ENCODE measurements at places on chromosomes 2 and 18.

DNA sequence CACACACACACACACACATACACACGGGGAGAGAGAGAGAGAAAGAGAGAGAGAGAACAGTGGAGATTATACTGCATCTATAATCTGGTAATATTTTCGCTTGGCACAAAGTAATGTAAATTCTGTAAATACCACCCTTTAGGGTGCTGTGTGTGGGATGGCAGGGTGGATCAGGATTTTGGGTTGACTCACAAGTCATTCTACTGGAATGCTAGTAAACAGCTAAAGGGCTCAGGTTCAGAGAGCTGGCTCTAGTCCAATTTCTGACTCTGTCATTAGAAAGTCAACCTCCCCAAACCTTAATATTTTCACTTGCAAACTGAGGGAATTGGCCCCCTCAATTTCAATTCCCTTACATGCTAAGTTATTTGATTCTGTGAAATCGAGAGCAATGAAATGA lies 308.3 kb downstream of the TSN start:
- no peak for DNase-seq

DNA sequence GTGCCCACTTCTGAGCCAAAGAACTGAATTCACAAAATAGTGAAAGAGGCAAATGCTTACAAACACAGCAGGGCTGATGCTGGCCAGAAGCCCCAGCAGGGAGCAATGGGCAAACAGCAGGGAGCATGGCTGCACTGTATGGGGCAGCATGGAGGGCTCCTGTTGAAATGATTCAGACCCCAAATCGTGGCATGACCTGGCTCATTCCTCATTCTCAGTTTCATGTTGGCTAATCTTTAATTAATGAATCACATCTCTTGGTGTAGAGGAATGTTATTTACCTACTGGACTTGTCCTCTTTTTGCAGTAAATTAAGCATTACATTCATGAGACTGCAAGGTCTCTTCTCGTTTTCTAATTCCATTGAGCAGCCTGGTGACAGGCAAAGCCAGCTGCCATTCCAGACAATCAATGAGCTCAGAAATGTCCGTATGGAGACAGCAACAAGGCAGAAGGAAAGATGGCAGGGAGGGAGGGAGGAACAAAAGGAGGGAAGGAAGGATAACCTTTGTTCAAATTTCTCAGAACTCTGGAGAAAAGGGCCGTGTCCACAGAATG lies 84.9 kb upstream of the ST8SIA3 start:
- no peak for DNase-seq

- no peak for DNase-seq
Measured at GRCh38 chr18:27400001-27400400, 214.9 kb upstream of the CHST9 start.

GRCh38 chr2:118989481-118989880 lies 47.5 kb downstream of the MARCO start:
- no peak for DNase-seq

DNA sequence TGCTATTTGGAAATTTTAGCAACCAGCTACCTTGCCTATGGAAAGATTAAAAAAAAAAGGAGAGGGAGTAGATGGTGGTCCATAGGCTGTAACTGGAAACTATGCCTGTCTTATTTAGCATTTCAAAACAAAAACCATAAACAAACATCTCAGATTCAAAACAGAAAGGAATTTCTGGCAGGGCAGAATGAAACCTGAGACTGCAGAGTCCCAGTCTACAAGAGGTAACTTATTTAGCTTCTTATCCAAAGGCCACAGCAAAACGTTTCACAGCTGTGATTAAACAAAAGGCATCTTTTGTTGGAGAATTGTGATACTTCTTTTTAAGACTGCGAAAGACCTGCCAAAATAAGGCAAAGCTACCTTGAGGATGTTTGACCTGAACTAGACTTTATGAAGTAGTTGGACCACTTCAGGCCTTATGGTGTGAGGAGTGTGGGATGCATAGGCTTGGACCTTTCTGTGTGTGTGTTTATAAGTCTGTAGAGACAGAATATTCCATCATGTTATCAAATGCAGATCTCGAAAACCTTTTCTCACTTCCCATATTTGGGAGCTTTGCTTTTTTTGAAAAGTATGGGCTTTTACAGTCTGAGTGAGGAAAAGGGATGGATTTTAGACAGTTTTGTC lies 11.0 kb downstream of the CRIM1 start:
- DNase-seq = no peak

DNA sequence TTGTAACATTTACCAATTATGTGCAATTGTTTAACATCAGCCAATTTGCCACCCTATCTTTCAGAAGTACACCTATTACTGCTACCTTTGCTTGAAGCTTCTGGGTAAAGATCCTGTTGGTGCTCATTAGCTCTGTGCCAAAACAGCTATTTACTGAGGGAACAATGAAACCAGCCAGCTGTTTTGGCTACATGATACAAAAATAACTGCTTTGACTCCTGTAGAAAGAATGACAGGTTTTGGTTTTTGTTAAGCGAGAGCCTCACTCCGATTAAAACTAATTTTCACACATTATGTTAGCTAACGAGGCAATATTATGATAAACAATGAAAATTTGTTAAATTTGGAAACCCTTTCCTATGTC lies 907.0 kb downstream of the EPHA4 start:
- no peak for DNase-seq

DNA sequence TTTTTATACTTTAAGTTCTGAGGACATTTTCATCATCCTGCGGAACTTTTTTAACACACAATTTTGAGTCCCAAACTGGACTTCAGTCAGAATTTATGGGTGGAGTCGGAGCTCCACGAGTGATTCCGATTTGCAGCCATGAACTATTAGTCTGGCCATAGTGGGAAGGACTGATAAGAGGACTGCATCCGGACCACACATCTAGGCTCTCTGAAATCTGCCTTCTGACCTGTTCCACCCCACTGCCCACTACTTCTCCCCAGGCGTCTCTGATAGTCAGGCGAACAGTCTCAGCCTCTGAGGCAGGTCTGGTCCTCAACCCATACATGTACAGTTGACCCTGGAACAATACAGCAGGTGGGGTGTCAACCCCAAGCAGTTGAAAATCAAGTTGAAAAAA lies 5.2 kb downstream of the MRPL35 start:
- no peak for DNase-seq

GRCh38 chr18:11289248-11289647 lies 139.9 kb upstream of the PIEZO2 start:
- no peak for DNase-seq

DNA sequence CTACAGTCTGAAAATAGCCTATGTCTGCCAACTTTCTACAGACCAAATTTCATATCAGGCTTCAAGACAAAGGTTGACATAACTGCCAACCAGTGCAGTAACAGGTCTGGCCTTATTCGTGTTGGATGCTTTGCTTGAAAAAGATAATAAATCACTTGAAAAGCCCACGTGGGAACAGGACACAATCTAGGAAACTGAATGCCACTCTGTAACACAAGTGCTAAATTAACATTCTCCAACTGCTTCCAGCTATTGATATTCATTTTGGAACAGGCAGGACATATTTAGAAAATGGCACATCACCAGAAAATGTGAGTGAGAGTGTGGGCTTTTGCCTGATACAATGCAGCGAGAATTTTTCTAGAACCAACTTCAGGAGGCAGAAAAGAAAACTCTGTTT lies 165.9 kb upstream of the CCDC150 start:
- DNase-seq = no peak

DNA sequence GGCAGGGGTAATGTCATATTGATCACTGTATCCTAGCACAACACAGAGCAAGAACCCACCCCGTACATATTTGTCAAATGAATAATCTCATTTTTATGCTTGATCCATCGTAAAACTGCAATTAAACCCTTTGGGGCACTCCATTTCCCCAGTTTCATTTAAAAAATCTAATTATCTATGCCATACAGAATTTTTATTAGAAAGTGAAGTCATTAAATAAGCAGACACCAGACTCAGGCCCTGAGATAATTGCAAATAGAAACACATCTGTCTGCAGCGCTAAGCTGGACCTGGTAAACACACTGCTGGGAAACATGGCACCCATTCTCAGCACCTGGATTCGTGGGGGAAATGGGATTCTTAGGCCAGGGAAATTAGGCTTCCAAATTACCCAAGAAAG lies 5.1 kb downstream of the CYRIA start:
- no peak for DNase-seq

DNA sequence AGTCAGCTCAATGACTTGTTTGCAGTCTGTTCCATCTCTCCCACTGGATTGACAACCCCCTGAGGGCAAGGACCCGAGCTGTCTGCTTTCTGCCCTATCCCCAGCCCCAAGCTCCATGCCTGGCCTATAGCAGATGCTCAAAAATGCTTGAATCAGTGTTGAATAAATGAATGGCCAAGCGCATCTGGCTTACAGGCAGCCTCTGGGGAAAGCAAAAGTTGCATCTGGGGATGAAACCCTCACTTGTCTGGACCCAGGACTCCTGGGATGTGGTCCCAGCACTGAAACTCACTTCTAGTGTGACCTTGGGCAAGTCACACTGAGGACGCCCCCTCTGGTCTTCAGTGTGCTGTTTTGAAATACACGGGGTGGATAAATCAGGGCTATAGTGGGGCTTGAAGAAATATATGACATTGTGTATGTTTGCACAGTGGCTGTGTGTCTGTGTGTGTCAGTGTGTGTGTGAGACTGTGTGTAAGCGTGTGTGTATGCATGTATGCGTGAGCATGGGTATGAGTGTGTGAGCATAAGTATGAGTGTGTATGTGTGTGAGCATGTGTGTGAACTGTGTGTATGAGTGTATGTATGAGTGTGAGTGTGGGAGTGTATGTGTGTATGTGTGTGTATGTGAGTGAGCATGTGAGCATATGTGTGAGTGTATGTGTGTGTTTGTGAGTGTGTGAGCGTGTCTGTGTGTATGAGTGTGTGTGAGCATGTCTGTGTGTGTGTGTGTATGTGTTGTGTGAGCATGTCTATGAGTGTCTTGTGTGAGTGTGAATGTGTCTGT lies 27.8 kb upstream of the TNS1 start:
- DNase-seq = no peak

GRCh38 chr18:59155153-59155552 lies 15.5 kb downstream of the SEC11C start:
- DNase-seq = no peak

DNA sequence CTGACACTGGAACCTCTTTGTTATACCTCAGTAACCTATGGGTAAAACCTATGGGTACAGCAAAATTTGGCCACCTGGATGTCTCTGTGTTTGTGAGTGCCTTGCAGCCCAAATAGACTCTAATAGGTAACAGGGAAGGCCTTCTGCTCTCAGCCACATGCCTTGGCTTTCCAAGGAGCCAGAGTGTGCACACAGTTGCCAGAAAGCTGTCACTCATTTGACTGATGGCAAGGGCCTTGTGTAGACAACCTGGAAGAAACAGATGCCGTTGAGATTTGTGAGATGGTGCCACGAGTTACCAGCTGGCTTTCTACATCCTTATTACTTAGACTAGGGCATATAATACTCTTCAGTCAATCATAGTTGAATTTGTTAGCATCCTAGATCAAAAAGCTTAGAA lies 90.1 kb upstream of the RAB12 start:
- DNase-seq = no peak

DNA sequence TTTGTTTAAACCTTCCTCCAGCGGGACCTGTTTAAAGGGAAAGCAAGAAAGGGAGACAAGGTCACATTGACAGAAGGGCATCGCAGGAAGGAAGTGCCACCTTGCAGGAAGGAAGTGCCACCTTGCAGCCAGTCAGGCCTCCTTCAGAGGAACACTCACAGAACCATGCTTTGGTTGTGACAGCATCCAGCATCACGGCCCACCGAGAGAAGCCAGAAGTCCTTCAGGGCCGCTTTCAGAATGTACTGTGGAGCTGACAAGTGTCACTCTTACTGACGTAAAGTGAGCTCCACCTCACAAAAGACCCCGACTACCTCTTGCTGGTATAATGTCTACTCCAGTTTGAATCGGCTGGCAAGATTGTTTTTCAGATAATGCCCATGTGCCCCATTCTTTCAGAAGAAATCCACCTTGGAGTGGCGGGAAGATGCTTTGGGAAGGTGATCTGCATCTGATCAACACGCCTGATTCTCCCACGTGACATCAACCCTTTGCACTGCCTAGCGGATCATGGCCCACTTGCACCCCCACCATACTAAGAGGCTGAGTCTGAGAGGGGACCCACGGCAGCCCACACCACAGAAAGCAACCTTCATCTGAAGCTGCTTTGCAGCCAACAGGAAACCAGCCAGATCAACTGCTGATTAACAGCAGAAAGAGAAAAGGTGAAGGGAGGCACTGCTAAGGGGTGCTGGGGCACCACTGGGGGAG lies 99.8 kb downstream of the UXS1 start:
- no peak for DNase-seq

- DNase-seq = no peak
Measured at GRCh38 chr18:35024965-35025364, 16.2 kb upstream of the MAPRE2 start.

- DNase-seq = no peak
Measured at GRCh38 chr18:54967786-54968185, 8.5 kb upstream of the CCDC68 start.

GRCh38 chr2:65639156-65639864 lies 206.9 kb upstream of the SPRED2 start:
- DNase-seq = no peak

DNA sequence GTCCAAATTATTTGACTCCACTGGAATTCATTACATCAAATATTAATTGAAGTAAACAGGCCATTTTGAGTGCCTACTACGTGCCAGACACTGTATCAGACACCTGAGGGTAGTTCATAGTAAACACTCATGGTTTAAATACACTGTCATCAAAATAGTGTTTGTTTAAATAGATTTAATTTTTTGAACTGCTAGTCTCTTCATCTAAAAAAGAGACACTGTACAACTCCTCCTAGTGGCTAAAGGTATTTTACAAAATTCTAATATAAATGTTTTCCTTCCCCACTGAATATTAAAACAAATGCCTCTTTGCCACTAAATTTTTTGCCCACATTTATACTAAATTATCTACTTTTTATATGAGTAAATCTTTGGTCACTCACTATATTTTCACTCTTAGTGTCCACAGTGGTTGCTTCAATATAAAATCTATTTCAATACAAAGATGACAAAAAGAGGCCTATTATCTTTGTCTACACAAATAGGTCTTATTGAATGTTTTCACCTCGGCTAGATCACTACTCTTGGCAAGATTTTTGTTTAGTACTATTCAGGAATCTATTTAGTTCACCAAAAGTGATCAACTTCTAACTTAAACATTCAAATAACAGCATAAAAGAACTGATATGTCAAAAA lies 122.1 kb downstream of the TMEM247 start:
- DNase-seq = no peak

- DNase-seq = no peak
Measured at GRCh38 chr2:85485815-85486214, 53.2 kb upstream of the MAT2A start.

DNA sequence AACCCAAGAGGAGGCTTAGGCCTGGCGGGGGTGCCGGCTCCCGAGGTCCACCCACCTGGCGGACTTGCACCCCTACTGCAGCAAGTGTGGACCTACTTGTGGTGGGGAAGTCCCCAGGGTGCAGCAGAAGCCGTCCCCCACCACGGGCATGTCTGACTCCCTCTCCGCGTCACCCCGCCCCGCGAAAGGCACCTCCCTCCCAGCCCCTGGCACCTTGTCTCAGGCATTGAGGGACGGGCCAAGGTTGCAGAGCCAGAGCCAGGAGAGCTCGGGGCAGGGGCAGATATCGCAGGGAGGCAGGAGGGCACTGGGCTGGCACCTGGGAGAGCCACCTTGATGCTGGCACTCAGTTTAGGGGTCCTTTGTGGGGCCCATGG lies 19.0 kb downstream of the CROCC2 start:
- no peak for DNase-seq

- DNase-seq = no peak
Measured at GRCh38 chr2:40242315-40242714, 209.6 kb downstream of the SLC8A1 start.

Data from caudate nucleus (tissue), 63 donors.